Activated CD4-positive, alpha-beta memory T cell treated with anti-CD3 and anti-CD28 coated beads for 36 hours (primary cell): ENCODE measurements at places on chromosomes 7 and 10. TPM values are rescaled to one million over a fixed set of nuclear protein-coding genes. Genes with fewer than 3 reads are reported as not detected.

GRCh38 chr10:78476156-78476555 lies 442.5 kb downstream of the RPS24 start:
- no peak overlapping the region for H3K27ac ChIP-seq
- H3K27me3 ChIP-seq: peaks cover 4% of the 10 kb centered on the region
- no peak overlapping the region for H3K4me3 ChIP-seq
- no peak for DNase-seq
- H3K4me1 ChIP-seq: no peaks in the 10 kb centered on the region

DNA sequence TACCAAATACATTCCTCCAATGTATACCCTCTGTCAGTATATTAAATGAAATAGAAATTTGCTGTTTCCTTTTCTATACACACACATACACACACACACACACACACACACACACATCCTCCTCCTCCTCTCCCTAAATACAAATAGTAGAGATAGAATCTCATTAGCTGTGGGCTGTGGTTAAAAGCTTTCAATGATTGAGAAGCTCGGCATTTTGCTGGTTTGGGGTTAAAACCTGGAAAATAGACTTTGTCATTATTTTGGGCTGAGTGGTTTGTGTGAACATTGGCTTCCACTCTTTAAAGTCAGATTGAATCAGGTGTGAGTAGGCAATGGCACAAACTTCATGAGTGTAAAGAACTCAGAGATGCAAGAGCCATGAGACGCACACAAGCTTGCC lies 596.0 kb downstream of the XPNPEP1 start:
- H3K4me1 ChIP-seq: no peaks in the 10 kb centered on the region
- H3K27ac ChIP-seq: no peak overlapping the region
- H3K27me3 ChIP-seq: no peaks in the 10 kb centered on the region
- H3K36me3 ChIP-seq: no peaks in the 10 kb centered on the region
- no peak for DNase-seq

Gene COL26A1
- total RNA-seq: not detected

DNA sequence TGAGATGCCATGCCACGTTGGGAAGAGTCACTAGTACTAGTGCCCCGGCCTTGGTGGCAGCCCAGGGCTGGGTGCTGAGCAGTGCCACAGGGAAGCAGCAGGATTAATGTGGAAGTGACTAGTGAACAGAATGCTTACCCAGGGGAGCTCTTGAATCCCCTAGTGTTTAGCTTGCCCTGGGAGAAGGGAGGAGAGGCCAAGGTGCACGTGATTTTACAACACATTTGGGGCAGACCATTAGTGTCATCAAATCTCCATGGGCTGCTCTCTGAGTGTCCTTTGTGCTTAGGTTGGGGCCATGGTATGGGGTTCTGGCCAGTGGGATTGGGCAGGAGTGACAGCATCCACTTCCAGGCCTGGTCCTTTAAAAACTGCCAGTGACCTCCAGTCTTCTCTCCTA lies 37.5 kb downstream of the ARHGAP22 start:
- no peak for DNase-seq
- peaks cover 2% of the 10 kb centered on the region for H3K27me3 ChIP-seq
- H3K4me1 ChIP-seq: no peaks in the 10 kb centered on the region
- no peak overlapping the region for H3K4me3 ChIP-seq

- H3K36me3 ChIP-seq: peaks cover 46% of the 10 kb centered on the region
- H3K4me3 ChIP-seq: no peak overlapping the region
- H3K27me3 ChIP-seq: no peaks in the 10 kb centered on the region
- H3K27ac ChIP-seq: peak overlapping the region; percentile 77
- DNase-seq: no peak
Measured at GRCh38 chr7:99383791-99384370, 9.4 kb downstream of the ARPC1B start.
